ENCODE measurements at places on chromosomes 5 and 9. TPM values are rescaled to one million over a fixed set of nuclear protein-coding genes. Genes with fewer than 3 reads are reported as not detected.

Gene ADAMTS16
- total RNA-seq: not detected

Gene SPDL1
- total RNA-seq: 3.5 TPM

Gene PCDHB4
- 1.5 TPM for total RNA-seq

Gene SSNA1
- 77.7 TPM for total RNA-seq

Gene GMCL2
- total RNA-seq: not detected

Gene FOCAD
- 29.0 TPM for total RNA-seq

Gene EQTN
- total RNA-seq: not detected

Gene SPINK4
- not detected for total RNA-seq

Gene GPX8
- 4.6 TPM for total RNA-seq

Gene SV2C
- total RNA-seq: 0.05 TPM

Gene STC2
- 6.8 TPM for total RNA-seq

Gene AK8
- total RNA-seq: 0.42 TPM

Gene PTPRD
- total RNA-seq: 6.1 TPM

Gene PLAC8L1
- total RNA-seq: 0.45 TPM

Gene CREBRF
- 28.3 TPM for total RNA-seq

Gene PCDHA11
- not detected for total RNA-seq

Gene STKLD1
- 0.17 TPM for total RNA-seq

Gene SAPCD2
- total RNA-seq: 0.12 TPM

Gene EMB
- 12.0 TPM for total RNA-seq

Gene F12
- not detected for total RNA-seq

Gene DDX4
- not detected for total RNA-seq
